Neuronal stem cell (in vitro differentiated cells): ENCODE measurements at places on chromosomes 7 and 10.

GRCh38 chr7:134548877-134549276 is at the start of gene AKR1B15:
Gene AKR1B15 (plus strand): TSS chr7:134549110. CDS start chr7:134564620, 15,510 bp downstream.
- no peak within 1 kb of the TSS for H3K4me3 ChIP-seq
- peaks cover 34% of the 10 kb centered on the region for H3K27me3 ChIP-seq
- H3K4me1 ChIP-seq: peaks cover 4% of the 10 kb centered on the region
- H3K27ac ChIP-seq: no peak within 1 kb of the TSS
- no peak for DNase-seq

GRCh38 chr7:23965296-23965695 is 255.3 kb downstream of the STK31 start:
- no peaks in the 10 kb centered on the region for H3K36me3 ChIP-seq
- H3K27ac ChIP-seq: no peak overlapping the region
- no peak overlapping the region for H3K4me3 ChIP-seq
- H3K4me1 ChIP-seq: no peaks in the 10 kb centered on the region

- no peaks in the 10 kb centered on the region for H3K4me1 ChIP-seq
- no peak overlapping the region for H3K27ac ChIP-seq
- H3K36me3 ChIP-seq: no peaks in the 10 kb centered on the region
- no peak for DNase-seq
Measured at GRCh38 chr10:81348003-81348402, 527.0 kb upstream of the NRG3 start.

GRCh38 chr10:130857631-130858295 is 453.8 kb downstream of the TCERG1L start:
- DNase-seq: no peak
- H3K4me3 ChIP-seq: no peak overlapping the region
- no peaks in the 10 kb centered on the region for H3K36me3 ChIP-seq
- no peaks in the 10 kb centered on the region for H3K4me1 ChIP-seq

DNA sequence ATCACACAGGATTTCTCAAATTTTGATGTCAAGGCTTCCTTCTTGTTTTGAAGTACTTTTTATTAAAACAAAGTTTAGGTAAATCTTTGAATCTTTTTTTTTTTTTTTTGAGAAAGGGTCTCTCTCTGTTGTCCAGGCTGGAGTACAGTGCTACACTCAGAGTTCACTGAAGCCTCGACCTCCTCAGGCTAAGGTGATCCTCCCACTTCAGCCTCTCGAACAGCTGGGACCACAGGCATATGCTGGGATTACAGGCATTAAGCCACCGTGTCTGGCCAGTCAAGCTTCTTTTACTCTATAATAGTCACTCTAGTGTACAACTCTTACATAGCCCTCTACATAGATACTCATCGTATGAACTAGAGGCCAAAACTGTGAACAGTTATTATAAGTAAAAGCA is 3.4 kb downstream of the RUFY2 start:
- peaks cover 4% of the 10 kb centered on the region for H3K4me1 ChIP-seq
- DNase-seq: no peak
- H3K27ac ChIP-seq: no peak overlapping the region
- no peaks in the 10 kb centered on the region for H3K27me3 ChIP-seq
